Large intestine (tissue), 12 donors: ENCODE measurements at places on chromosomes 7 and 10.
A peak's percentile ranks its signal among the peaks of the same experiment; 100 is the strongest.

DNA sequence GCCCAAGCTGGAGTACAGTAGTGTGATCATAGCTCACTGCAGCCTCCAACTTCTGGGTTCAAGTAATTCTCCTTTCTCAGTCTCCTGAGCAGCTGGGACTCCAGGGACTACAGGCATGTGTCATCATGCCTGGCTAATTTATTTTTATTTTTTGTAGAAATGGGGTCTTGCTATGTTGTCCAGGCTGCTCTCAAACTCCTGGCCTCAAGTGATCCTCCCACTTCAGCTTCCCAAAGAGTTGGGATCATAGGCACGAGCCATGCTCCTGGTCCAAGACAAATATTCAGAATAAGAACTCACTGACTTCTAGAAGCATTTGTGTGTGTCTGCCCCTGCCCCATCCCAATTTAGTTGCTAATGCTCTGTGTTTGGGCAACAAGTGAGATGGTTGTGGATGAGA is 151.8 kb downstream of the ITGA8 start:
- no peak overlapping the region for H3K4me3 ChIP-seq
- no peaks in the 10 kb centered on the region for H3K36me3 ChIP-seq
- no peaks in the 10 kb centered on the region for H3K4me1 ChIP-seq
- no peak for DNase-seq
- no peaks in the 10 kb centered on the region for H3K27me3 ChIP-seq
- H3K27ac ChIP-seq, result no peak overlapping the region

GRCh38 chr10:88082391-88082790 is 219.0 kb downstream of the PTEN start:
- peaks cover 19% of the 10 kb centered on the region for H3K4me1 ChIP-seq
- H3K27me3 ChIP-seq, result no peaks in the 10 kb centered on the region
- DNase-seq, result no peak
- H3K27ac ChIP-seq, result no peak overlapping the region
- no peaks in the 10 kb centered on the region for H3K36me3 ChIP-seq
- H3K4me3 ChIP-seq, result no peak overlapping the region

DNA sequence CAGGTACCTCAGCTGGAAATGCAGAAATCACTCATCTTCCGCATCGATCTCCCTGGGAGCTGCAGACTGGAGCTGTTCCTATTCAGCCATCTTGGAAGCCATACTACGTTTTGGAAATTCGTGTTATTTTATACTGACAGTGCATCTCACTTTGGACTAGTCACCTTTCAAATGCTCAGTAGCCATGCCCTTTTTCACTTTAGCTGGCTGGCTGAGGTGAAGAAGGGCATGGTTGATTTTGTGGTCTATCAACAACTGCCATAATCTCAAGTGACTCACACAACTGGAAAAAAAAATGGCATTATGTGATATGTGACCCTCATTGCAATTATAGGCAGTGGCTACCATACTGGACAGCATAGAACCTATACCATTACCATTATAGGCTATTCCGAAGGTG is 100.5 kb downstream of the CCDC71L start:
- no peak overlapping the region for H3K4me3 ChIP-seq
- H3K27me3 ChIP-seq, result no peaks in the 10 kb centered on the region
- H3K4me1 ChIP-seq, result no peaks in the 10 kb centered on the region
- H3K27ac ChIP-seq, result no peak overlapping the region
- DNase-seq, result no peak

- H3K36me3 ChIP-seq, result no peaks in the 10 kb centered on the region
- H3K4me1 ChIP-seq, result peaks cover 3% of the 10 kb centered on the region
- no peak overlapping the region for H3K4me3 ChIP-seq
- DNase-seq, result no peak
- no peaks in the 10 kb centered on the region for H3K27me3 ChIP-seq
- H3K27ac ChIP-seq, result no peak overlapping the region
These were observed 90.1 kb downstream of the PIP4K2A start for GRCh38 chr10:22624287-22624738.

GRCh38 chr7:137881607-137882260 is 35.0 kb upstream of the DGKI start:
- no peak for DNase-seq
- H3K4me3 ChIP-seq, result no peak overlapping the region
- peaks cover 88% of the 10 kb centered on the region for H3K36me3 ChIP-seq
- no peaks in the 10 kb centered on the region for H3K4me1 ChIP-seq
- no peaks in the 10 kb centered on the region for H3K27me3 ChIP-seq
- H3K27ac ChIP-seq, result no peak overlapping the region

- peaks cover 5% of the 10 kb centered on the region for H3K4me1 ChIP-seq
- no peak overlapping the region for H3K27ac ChIP-seq
- no peaks in the 10 kb centered on the region for H3K27me3 ChIP-seq
- no peak overlapping the region for H3K4me3 ChIP-seq
- DNase-seq, result no peak
These were observed 11.3 kb downstream of the C10orf105 start for GRCh38 chr10:71708301-71708703.

GRCh38 chr7:112743811-112744210 is 46.4 kb downstream of the TMEM168 start:
- no peak for DNase-seq
- no peaks in the 10 kb centered on the region for H3K4me1 ChIP-seq
- H3K27me3 ChIP-seq, result no peaks in the 10 kb centered on the region
- no peak overlapping the region for H3K27ac ChIP-seq
- H3K36me3 ChIP-seq, result no peaks in the 10 kb centered on the region

DNA sequence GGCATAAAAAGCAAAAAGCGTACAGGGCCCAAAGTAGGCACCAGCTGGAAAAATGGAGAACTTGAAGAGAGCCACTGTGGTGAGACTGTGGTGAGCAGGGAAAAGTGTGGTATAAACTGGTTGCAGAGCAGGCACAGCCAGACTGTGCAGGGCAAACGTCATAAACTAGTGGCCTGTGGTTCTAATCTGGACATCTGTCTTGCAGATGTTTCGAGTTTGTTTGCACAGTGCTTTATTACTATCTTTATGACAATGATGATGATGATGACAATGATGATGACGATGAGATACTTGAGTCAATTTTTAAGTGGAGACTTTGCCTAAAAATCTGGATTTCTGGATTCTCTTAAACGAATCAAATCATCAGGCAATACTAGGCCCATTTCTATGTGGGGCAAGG is 45.7 kb downstream of the SEMA3C start:
- no peak for DNase-seq
- H3K27ac ChIP-seq, result peak overlapping the region; percentile 62
- no peak overlapping the region for H3K4me3 ChIP-seq
- peaks cover 40% of the 10 kb centered on the region for H3K4me1 ChIP-seq

DNA sequence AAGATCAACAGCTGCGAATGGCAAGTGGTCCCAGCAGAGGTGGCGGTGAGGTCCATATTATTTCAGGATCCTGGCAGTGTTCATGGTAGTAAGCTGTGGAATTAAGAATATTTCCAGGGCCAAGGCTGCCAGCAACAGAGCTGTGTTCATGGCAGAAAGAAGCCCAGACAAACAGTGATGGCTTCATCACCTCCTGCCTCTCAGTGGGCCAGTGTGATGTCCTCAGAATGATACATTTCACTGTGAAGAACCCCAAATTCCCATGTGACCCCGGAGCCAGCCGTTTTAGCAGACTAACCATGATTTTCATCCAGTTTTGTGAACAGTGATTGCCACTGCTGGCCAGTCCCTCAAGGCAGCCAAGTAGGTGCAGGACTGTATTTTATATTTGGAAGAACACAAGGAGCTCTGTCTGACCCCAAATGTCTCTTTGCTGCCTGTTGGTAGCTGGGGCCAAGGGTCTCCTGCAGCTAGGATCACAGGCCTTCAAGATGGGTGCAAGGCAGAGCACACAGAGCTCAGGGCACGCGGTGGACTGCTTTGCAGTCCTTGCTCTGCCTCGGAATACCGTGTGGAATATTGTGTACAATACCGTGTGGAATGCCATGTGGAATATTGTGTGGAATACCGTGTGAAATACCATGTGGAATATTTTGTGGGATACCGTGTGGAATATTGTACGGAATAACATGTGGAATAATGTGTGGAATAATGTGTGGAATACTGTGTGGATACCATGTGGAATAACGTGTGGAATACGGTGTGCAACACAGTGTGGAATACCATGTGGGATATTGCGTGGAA is 132.3 kb upstream of the CHST15 start:
- no peaks in the 10 kb centered on the region for H3K36me3 ChIP-seq
- H3K27me3 ChIP-seq, result no peaks in the 10 kb centered on the region
- no peaks in the 10 kb centered on the region for H3K4me1 ChIP-seq
- no peak for DNase-seq
- no peak overlapping the region for H3K27ac ChIP-seq

DNA sequence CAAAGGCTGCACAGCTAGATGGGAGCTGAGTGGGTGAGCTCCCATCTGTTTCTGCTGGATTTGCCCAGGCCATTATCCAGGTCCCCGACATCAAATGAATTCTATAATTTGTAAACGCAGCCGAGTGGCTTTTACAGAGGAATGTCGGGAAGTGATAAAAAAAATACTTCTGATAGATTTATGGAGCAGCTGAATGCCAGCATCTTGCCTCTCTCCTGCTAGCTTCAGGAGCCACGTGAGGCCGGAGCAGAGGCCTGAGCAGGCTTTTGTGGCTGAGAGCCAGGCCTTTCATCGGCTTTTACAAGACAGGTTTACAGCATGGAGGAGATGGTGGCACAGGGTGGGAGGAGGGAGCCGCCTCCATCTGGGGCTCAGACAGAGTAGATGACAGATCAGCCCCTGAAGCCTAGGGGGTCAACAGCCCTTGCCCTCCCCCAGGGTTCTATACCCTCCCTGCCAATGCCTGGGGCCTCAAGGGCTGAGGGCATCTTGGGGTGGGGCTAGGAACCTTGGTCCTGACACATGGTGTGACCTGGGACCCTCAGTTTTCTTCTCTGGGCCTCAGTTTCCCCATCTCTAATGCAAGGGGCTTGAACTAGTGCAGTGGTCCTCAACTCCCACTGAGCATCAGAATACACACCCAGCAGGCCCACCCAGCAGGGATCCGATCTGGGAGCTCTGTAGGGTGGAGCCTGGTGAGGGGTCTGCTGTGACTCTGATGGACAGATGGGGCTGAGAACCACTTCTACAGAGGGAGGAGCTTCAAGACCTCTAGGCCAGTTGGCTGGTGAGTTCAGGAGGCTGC is 44.2 kb upstream of the PCBD1 start:
- H3K27me3 ChIP-seq, result no peaks in the 10 kb centered on the region
- no peaks in the 10 kb centered on the region for H3K36me3 ChIP-seq
- H3K4me1 ChIP-seq, result no peaks in the 10 kb centered on the region

GRCh38 chr7:44323381-44324203 is 1.8 kb downstream of the CAMK2B start:
- no peak overlapping the region for H3K4me3 ChIP-seq
- H3K4me1 ChIP-seq, result no peaks in the 10 kb centered on the region
- no peaks in the 10 kb centered on the region for H3K36me3 ChIP-seq
- no peak overlapping the region for H3K27ac ChIP-seq

- peak overlapping the region; percentile 94 for H3K27ac ChIP-seq
- peaks cover 10% of the 10 kb centered on the region for H3K4me1 ChIP-seq
- no peaks in the 10 kb centered on the region for H3K36me3 ChIP-seq
These were observed 26.4 kb downstream of the CDK6 start for GRCh38 chr7:92809760-92810573.

DNA sequence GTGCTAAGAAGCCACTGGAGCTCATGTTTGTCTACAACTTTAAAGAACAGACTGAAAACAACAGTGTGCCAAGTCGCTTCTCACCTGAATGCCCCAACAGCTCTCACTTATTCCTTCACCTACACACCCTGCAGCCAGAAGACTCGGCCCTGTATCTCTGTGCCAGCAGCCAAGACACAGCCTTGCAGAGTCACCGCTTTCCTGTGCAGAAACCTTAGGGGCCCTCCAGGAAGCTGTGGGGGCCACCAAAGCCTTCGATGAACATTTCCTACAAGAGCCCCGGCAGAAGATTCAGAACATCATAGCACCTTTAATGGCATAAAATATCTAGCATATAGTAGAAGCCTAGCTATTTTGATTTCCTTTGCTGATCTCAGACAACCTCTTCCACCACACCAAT is 88.0 kb upstream of the PRSS58 start:
- no peak overlapping the region for H3K4me3 ChIP-seq
- no peak overlapping the region for H3K27ac ChIP-seq
- no peaks in the 10 kb centered on the region for H3K36me3 ChIP-seq
- no peak for DNase-seq
- no peaks in the 10 kb centered on the region for H3K4me1 ChIP-seq

- DNase-seq, result no peak
- no peaks in the 10 kb centered on the region for H3K27me3 ChIP-seq
- H3K4me3 ChIP-seq, result no peak overlapping the region
- no peak overlapping the region for H3K27ac ChIP-seq
- no peaks in the 10 kb centered on the region for H3K4me1 ChIP-seq
- no peaks in the 10 kb centered on the region for H3K36me3 ChIP-seq
These were observed 1575.2 kb upstream of the LRRTM3 start for GRCh38 chr10:65350611-65351010.

- no peak overlapping the region for H3K4me3 ChIP-seq
- H3K27ac ChIP-seq, result no peak overlapping the region
- no peaks in the 10 kb centered on the region for H3K36me3 ChIP-seq
These were observed 151.8 kb upstream of the STK17A start for GRCh38 chr7:43431020-43431595.

DNA sequence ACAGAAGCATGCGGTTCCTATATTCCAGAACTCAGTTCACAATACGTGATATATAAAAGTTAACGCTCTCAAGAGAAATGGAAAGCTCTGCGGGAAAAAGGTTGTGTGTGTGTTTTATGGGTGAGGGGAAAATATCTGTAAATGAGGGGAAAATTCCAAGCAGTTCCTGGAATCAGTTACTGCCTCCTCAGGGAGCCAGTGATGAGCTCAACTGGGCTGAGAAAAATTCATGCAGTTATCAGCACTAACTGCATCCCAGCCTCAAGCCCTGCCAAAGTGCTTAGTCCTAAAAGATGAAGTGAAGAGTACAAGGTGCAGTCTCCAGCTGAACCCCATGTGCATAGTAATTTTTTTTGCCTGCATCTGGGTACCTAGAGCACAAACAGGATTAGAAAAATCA is 191.9 kb downstream of the CDK14 start:
- H3K36me3 ChIP-seq, result no peaks in the 10 kb centered on the region
- DNase-seq, result peak; percentile 19
- H3K4me3 ChIP-seq, result no peak overlapping the region
- no peaks in the 10 kb centered on the region for H3K4me1 ChIP-seq
- no peaks in the 10 kb centered on the region for H3K27me3 ChIP-seq

DNA sequence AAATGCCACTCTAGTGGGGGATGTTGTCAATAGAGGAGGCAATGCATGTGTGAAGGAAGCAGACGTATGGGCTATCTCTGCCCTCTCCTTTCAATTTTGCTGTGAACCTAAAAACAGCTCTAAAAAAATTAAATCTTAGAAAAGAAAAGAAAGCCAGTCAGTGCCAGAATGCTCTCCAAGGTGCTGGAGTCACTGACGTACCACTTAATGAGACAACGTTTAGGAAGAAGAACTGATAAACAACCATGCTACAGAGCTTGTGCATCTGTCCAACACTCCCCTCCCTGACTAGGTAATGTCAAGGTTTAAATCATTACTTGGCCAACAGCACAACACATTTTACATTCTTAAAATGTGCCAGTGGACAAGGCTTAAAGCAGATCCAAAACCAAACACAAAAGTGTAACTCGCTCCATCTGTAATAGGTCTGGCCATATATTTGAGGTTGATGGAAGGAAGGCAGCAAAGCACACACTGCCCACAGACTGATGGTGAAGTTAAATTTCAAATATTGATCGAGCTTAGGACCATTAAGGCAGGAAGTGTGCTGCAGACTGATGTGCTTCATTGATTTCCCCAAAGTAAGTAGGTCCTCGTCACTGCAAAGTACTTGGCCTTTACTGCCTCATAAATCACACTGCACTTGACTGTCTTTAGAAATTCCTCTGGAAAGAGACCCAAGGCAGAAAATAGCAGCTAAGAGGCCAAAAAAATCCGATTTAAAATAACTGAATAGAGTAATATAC is 15.5 kb downstream of the ARMH3 start:
- H3K27ac ChIP-seq, result no peak overlapping the region
- no peak for DNase-seq
- H3K4me1 ChIP-seq, result no peaks in the 10 kb centered on the region
- no peak overlapping the region for H3K4me3 ChIP-seq
- no peaks in the 10 kb centered on the region for H3K27me3 ChIP-seq
